ENCODE measurements at places on chromosomes 3 and 15.

DNA sequence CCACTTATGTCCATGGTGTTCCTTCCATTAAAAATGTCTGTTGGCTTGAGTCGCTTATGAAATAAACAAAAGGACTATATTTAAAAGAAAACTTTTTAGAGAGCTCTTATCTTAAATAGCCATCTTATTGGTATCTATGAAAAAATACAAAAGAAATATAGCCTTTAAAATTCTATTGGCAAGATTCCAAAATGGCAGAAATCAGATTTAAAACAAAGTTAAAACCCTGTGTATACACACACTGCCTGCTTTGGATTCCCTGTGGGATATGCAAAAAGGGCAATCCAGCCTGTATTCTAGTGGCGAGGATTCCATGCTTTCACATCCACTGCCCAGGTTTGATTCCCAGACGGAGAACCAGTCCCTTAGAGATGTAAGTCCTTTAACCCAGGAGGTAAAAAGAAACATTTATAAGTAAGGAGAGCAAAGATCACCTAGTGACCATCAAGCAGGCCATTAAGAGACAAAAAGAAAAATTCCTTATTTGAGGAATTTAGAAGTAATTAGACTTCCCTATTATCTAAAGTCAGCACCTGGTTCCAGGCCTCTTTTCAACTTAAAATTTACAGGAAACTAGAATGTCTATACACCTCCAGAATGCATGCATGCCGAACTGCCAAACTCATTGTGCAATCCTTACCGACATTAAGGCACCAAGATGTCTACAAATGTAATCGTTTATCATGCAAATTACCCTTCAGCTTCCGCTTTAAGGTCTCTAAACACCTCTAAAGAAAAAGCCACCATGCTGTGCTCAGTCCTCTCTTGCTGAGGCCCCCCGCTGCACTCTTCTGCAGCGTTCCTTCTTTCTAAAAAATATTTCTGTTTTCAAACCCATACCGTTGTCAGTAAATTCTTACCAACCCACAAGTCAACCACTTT lies 69.6 kb upstream of the STRIT1 start:
- no peak for DNase-seq

GRCh38 chr3:16513141-16514020 lies at the start of gene RFTN1:
TSS of gene RFTN1 (minus strand) at chr3:16513699. CDS start at chr3:16493869, 19,830 bp downstream.
- DNase-seq, result peak; percentile 18

DNA sequence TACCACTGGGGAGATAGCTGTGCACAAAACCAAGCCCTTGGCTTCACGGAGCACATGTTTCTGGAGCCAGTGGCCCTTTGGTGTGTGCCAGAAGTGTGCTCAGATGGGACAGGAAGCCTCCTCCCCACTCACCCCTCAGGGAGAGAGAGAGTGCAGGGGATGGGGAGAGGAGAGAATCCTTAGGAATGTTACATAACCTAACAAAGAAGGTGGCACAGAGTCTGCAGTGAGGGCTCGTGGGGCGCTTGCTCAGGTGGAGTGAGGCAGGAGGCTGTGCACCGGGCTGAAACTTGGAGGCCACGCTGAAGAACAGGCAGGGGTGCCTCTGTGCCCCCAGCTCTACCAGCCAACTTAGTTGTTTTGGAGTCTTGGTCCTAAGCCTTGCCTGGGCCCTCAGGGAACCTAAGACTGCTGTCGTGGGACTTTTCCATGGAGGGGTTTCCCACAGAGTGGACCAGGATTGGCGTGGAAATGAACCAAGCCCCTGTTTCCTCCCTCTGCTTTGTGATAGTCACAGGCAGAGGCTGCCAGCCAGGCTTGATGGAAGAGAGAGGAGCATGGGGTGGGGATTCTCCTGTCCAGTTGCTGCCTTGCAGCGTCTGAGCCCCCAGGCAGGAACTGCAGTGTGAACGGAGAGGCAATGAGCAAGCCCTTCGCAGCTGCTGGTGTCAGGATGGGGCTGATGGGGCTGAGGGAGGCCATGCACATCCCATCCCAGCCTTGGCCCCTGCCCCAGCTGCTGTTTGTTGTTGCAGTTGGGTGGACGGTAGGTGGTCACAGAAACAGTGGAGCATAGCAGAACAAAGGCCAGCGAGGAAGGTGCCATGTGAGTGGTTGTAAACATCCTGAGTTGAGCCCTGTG lies 32.7 kb downstream of the PDIA5 start:
- no peak for DNase-seq

DNA sequence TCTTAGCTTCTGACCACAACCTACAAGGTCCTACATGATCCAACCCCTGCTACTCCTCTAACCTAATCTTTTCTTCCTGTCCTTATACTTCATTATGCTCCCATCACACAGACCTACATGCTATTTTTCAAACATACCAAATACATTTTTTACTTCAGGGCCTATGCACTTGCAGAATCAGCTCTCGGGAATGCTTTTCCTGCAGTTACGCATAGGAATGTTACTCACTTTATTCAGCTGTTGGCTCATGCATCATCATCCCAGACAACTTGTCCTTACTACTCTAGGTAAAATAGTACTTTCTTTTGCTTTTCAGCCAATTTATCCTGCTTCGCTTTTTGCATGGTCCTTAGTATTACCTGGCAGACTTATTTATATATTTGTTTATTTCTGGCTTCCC lies 105.6 kb downstream of the OXSM start:
- no peak for DNase-seq

GRCh38 chr3:122825460-122825859 lies 30.6 kb downstream of the SLC49A4 start:
- no peak for DNase-seq

GRCh38 chr3:24508423-24508839 lies 13.8 kb upstream of the THRB start:
- no peak for DNase-seq

All from WERI-Rb-1 (cell line).